ENCODE measurements at places on chromosomes 12 and 14. TPM values are rescaled to one million over a fixed set of nuclear protein-coding genes. Genes with fewer than 3 reads are reported as not detected.

Gene JPH4
- polyA plus RNA-seq: 0.98 TPM

DNA sequence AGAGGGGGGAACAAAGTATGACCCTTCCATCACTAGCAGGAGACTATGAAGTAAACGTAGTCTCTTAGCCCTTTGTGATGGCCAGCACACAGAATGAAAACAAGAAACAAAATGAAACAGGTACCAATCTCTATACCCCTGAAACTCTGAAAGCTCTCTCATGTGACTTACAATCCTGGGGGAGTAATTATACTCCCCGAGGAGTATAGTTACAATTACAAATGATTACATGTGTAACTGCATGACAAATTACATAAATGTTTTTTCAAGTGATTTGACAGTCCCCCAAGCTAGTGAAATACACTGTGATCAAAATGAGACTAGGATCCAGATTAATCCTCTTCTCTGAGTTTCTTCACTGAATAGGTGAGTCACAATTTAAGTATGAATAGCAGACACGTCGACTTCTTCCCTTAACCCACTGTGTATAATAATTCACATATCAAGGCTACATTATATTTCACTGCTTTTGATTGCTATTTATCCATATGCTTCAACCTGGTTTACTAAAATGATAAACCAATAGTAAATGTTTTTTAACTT, 74.0 kb downstream of the SPTSSA start:
- no peak for DNase-seq

- DNase-seq: no peak
Observed at GRCh38 chr14:100443603-100444002, 120.5 kb downstream of the SLC25A47 start.

- peak; percentile 94 for DNase-seq
Observed at GRCh38 chr14:55107766-55108554, 21.1 kb upstream of the LGALS3 start.

Gene SUSD6
- 29.6 TPM for polyA plus RNA-seq

Gene SH2B3
- polyA plus RNA-seq: 20.1 TPM

DNA sequence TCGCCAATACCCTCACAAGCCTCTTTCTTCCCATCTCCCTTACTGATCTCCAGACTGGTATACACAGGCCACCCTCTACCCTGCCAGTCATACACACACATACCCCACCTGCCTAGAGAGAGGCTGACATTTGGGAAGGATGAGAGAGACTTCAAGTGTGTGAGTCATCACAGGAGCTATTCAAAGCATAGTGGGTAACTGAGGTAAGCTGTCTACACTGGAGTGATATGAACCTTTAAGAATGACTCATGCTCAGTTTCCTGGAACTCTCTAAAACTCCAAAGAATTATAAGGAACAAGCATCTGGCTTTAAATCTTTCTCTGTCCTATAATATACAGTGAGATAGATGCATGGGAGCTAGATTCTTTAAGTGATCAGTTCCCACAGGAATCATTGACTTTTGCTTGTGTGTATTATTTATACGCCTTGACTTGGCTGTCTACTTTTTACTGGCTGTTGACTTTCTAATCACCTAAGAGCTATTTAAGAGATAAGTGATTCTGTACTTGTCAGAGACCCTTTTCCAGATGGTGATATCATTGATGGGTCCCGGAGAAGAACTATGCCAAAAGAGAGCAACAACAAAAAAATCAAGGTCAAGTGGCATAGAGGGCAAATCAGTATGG, 5.8 kb downstream of the IGF1 start:
- DNase-seq: no peak

Gene DHRS2
- 0.38 TPM for polyA plus RNA-seq

Gene RHEBL1
- polyA plus RNA-seq: 2.0 TPM

Gene RNF212B
- polyA plus RNA-seq: 0.62 TPM

Gene SSTR1
- 2.8 TPM for polyA plus RNA-seq

Gene FBXO21
- 51.1 TPM for polyA plus RNA-seq

Gene GEMIN2
- 26.4 TPM for polyA plus RNA-seq
